B cell (primary cell): ENCODE measurements at places on chromosomes 3 and 15.

DNA sequence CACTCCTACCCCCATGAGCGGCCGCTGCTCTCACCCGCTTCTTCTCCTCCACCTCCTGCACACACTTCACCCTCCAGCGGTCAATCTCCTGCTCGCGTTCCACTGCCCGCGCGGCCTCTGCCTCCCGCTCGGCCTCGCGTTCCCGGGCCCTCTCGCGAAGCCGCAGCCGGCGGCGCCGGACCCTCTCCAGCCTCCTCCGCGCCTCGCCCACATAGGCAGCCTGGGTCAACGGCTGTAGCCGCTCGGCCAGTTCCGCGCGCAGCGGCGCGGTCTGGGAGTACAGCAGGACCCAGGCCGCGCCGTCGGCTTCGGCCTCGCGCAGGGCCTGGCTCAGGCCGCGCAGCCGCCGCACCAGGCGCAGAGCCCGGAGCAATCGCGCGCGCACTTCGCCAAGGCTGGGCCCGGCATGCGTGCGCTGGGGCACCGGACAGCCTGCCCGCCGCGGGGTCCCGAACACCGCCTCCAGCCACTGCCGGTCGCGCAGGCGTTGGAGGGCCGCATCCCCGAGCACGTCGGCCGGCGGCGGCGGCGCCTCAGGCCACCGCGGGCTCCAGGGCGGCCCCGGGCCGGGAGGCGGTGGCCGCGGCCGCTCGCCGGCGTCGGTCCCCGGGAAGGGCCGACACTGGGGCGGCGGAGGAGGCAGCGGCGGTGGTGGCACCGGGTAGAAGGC lies 595 bp downstream of the PDCD7 start:
- H3K4me1 ChIP-seq: peaks cover 13% of the 10 kb centered on the region
- H3K36me3 ChIP-seq: peaks cover 23% of the 10 kb centered on the region
- no peak for DNase-seq

DNA sequence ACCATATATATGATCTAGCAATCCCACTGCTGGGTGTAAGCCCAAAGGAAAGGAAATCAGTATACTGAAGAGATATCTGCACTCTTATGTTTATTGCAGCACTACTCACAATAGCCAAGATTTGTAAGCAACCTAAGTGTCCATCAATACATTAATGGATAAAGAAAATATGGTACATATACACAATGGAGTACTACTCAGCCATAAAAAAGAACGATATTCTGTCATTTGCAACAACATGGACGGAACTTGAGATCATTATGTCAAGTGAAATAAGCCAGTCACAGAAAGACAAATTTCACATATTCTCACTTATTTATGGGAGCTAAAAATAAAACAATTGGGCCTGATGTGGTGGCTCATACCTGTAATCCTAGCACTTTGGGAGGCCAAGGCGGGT lies 21.9 kb upstream of the ARNT2 start:
- H3K27me3 ChIP-seq: no peaks in the 10 kb centered on the region
- DNase-seq: no peak
- H3K36me3 ChIP-seq: no peaks in the 10 kb centered on the region
- no peak overlapping the region for H3K27ac ChIP-seq

DNA sequence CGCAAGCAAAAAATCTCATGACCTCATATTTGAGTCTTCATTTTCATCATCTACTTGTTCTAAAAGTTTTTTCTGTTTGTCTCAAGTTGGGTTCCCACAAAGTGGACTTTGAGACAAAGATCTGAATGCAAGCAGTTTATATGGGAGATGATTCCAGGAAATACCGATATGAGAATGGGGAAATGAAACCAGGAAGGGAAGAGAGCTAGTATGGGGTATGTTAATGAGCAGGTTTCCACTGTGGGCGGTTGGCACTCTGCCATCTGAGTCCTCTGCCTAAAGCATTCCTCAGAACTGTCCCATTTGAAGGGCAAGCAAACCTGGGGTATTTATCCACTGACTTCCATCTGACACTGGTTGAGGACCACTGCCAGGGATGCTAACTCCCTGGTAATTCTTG lies 8.8 kb downstream of the ADPRH start:
- H3K4me1 ChIP-seq: peaks cover 19% of the 10 kb centered on the region
- H3K27ac ChIP-seq: no peak overlapping the region
- DNase-seq: peak; percentile 67

DNA sequence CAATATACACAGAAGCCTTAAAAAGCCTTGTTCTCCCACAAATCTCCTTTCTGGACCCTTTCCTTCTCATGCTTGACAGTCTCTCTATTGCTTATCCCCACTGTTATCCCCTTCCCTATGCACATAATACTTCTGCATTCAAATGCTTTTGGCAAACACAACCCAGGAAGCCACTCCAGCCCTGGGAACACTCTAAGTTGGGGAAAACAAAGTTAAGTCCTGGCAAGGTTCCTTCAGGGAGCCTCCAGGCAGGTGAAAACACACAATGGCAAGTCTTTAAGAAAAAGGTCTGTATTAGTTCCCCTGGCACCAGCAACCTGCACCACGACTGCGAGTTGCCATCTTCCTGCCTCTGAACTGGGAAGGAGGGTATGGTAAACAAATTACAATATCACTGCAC lies 19.7 kb upstream of the GANC start:
- no peak overlapping the region for H3K27ac ChIP-seq
- no peaks in the 10 kb centered on the region for H3K4me1 ChIP-seq
- H3K4me3 ChIP-seq: no peak overlapping the region
- peaks cover 12% of the 10 kb centered on the region for H3K36me3 ChIP-seq
- H3K27me3 ChIP-seq: no peaks in the 10 kb centered on the region
- DNase-seq: no peak

DNA sequence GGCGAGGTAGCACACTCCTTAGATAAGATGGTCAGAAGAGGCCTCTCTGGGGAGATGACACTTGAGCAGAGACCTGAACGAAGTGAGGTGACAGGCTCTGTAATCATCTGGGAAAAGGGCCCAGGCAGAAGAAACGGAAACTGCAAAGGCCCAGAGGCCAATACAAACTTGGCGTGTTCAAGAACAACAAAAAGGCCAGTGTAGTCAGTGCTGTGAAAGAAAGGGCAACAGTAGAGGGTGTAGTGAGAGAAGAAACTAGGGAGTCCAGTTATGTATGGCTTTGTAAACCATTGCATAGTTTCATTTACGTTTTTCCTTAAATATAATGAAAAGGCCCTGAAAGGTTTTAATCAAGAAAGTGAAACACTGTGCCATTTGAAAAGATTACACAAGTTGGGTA lies 31.8 kb downstream of the PLD1 start:
- no peak overlapping the region for H3K27ac ChIP-seq
- H3K4me3 ChIP-seq: no peak overlapping the region
- H3K4me1 ChIP-seq: no peaks in the 10 kb centered on the region
- no peaks in the 10 kb centered on the region for H3K27me3 ChIP-seq

DNA sequence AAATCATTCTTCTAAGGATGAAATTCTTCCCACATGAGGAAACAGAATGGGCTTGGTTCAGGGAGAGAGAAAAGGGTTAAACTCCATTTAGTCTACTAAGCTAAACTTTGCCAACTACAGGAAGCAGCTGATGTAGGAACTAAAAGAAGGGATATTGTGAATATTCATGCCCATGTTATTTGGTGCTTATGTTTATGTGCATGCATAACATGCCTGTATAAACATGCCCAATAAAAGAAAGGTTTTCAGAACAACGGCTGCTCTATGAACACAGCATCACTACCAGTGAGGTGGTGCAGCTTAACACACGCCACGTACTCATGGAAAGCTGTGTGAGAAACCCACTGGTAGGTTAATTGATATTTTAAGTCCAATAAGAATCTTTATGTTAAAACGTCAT lies 59.4 kb upstream of the VGLL4 start:
- no peaks in the 10 kb centered on the region for H3K4me1 ChIP-seq
- H3K4me3 ChIP-seq: no peak overlapping the region
- no peak overlapping the region for H3K27ac ChIP-seq
- H3K27me3 ChIP-seq: no peaks in the 10 kb centered on the region

- H3K4me3 ChIP-seq: no peak overlapping the region
- peak; percentile 82 for DNase-seq
- H3K36me3 ChIP-seq: peaks cover under 1% of the 10 kb centered on the region
- H3K27ac ChIP-seq: peak overlapping the region; percentile 73
- no peaks in the 10 kb centered on the region for H3K27me3 ChIP-seq
- H3K4me1 ChIP-seq: peaks cover 83% of the 10 kb centered on the region
Observed at GRCh38 chr3:121995161-121996137, 26.6 kb downstream of the ILDR1 start.

- no peak for DNase-seq
- H3K36me3 ChIP-seq: no peaks in the 10 kb centered on the region
- H3K27me3 ChIP-seq: peaks cover 3% of the 10 kb centered on the region
- no peak overlapping the region for H3K27ac ChIP-seq
- H3K4me3 ChIP-seq: no peak overlapping the region
Observed at GRCh38 chr3:179969525-179969924, 67.2 kb downstream of the PEX5L start.

- no peaks in the 10 kb centered on the region for H3K4me1 ChIP-seq
- no peak for DNase-seq
- H3K36me3 ChIP-seq: no peaks in the 10 kb centered on the region
- H3K27me3 ChIP-seq: no peaks in the 10 kb centered on the region
- H3K4me3 ChIP-seq: no peak overlapping the region
- H3K27ac ChIP-seq: no peak overlapping the region
Observed at GRCh38 chr3:143389388-143389787, 269.8 kb downstream of the CHST2 start.

DNA sequence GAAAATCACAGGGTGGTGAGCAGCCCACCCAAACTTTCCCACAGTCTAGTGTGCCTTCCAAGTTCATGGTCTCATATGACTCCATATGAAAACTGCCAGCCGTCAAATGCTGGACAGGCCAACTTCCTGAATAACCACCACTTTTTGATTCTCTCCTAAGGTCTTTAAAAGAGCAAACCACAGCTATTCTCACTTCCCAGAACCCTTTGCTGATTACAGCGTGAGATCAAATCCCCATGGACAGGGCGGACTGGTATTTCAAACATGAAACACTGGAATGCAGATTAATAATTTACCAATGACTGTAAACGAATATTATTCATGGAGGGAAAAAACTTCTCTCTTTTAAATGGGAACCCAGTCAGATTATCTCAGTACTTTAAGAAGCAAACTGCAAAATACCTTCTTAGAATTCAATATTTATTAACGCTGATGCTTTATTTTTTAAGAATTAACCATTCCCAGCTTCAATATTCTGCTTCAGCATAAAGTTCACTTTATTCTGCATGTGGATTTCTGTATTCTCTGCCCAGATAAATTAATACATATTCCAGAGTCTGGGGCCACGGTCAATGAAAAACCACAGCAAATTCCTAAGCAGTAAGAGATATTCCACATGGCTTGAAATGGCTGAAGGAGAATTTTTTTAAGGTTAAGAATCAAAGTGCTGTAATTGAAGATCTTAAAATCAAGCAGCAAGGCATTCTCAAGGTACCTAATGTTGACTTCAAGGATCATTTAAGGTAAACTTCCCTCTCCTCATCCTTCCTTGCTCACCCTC lies 42.9 kb downstream of the MYO1E start:
- H3K4me1 ChIP-seq: peaks cover 74% of the 10 kb centered on the region
- H3K36me3 ChIP-seq: no peaks in the 10 kb centered on the region
- DNase-seq: no peak
- no peak overlapping the region for H3K4me3 ChIP-seq

DNA sequence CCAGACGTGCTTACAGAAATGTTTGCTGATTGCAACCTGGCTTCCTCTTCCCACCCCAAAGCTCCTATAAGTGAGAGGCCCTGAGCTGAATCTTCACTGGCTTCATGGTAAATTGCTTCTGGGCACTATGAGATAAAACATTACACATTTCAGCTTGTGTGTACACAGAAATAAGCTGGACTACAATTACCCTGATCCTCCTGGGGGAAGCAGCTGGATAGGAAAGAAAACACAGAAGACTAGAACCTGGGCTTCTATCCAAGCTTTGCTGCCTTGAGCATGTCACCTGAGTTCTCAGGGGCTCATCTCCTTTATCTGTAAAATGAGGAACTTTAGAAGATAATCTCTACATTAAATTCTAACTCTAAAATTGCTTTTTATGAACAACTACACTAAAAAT lies 40.3 kb downstream of the THBS1 start:
- no peaks in the 10 kb centered on the region for H3K36me3 ChIP-seq
- H3K4me3 ChIP-seq: no peak overlapping the region
- H3K27ac ChIP-seq: no peak overlapping the region
- DNase-seq: no peak
- no peaks in the 10 kb centered on the region for H3K4me1 ChIP-seq

DNA sequence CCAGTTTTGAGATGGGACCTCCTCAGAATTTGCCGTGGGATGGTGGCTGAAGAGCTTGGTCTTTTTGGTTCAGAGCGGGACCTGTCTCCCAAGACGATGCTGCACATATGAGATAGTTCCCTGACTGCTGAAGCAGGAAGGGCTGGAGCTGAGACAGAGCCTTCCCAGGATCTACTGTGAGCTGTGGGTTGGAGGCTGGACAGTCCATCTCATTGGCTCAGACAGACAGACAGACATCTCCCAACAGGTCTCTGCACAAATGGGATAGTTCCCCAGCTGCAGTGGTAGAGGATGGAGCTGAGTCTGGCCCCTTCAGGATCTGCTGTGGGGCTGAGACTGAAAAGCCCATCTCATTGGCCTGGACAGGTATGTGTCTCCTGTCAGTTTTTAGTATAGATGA lies 1145.6 kb upstream of the CADM2 start:
- no peaks in the 10 kb centered on the region for H3K36me3 ChIP-seq
- no peak overlapping the region for H3K27ac ChIP-seq
- DNase-seq: no peak
- H3K27me3 ChIP-seq: no peaks in the 10 kb centered on the region
- H3K4me1 ChIP-seq: no peaks in the 10 kb centered on the region

GRCh38 chr15:74631935-74632560 lies 16.4 kb downstream of the CLK3 start:
- H3K4me1 ChIP-seq: peaks cover 51% of the 10 kb centered on the region
- H3K4me3 ChIP-seq: no peak overlapping the region
- no peak overlapping the region for H3K27ac ChIP-seq
- H3K36me3 ChIP-seq: no peaks in the 10 kb centered on the region
- H3K27me3 ChIP-seq: no peaks in the 10 kb centered on the region

- H3K4me1 ChIP-seq: peaks cover 22% of the 10 kb centered on the region
- H3K27me3 ChIP-seq: no peaks in the 10 kb centered on the region
- H3K27ac ChIP-seq: no peak overlapping the region
- DNase-seq: no peak
- peaks cover 18% of the 10 kb centered on the region for H3K36me3 ChIP-seq
Observed at GRCh38 chr3:4849136-4849535, 130.1 kb upstream of the BHLHE40 start.
